Vagina (tissue), 2 donors: ENCODE measurements at places on chromosomes 11 and 22.

- no peak overlapping the region for H3K4me3 ChIP-seq
- H3K27me3 ChIP-seq, result no peaks in the 10 kb centered on the region
- H3K4me1 ChIP-seq, result no peaks in the 10 kb centered on the region
- no peak overlapping the region for H3K27ac ChIP-seq
Measured at GRCh38 chr11:126194121-126194543, 17.3 kb downstream of the RPUSD4 start.

DNA sequence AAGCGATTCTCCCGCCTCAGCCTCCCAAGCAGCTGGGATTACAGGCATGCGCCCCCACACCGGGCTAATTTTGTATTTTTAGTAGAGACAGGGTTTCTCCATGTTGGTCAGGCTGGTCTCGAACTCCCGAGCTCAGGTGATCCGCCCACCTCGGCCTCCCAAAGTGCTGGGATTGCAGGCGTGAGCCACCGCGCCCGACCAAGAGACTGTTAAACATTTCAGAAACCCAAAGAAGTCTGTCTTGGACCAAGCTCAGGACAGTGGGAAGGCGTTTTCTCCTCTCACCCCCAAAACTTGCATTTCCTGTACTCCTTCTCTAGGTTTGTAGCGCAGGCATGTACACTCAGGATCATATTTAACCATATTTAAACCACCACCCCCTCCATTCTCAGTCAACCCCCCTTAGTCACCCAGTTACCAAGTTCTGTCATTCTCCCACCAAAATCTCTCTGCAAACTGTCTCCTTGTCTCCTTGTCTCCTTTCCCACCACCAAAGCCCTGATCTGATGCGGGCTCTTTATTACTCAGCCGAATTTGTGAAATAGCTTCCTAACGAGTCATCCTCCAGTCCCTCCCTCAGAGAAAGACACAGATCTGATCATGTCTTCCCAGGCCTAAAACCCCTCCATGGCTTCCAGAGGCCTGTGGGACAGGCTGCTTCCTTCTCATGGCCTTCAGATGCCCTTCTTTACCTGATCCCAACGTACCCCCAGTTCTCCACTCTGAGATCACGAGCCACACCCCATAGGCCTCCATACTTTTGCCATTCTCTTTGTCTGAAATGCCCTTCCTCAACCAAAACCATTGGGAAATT, 29.0 kb upstream of the CREB3L1 start:
- no peaks in the 10 kb centered on the region for H3K4me1 ChIP-seq
- H3K27ac ChIP-seq, result no peak overlapping the region
- peak; percentile 61 for DNase-seq

GRCh38 chr22:50508897-50509296, 873 bp downstream of the NCAPH2 start:
- H3K36me3 ChIP-seq, result no peaks in the 10 kb centered on the region
- H3K4me1 ChIP-seq, result peaks cover 49% of the 10 kb centered on the region
- no peaks in the 10 kb centered on the region for H3K27me3 ChIP-seq
- DNase-seq, result no peak
- peak overlapping the region; percentile 79 for H3K27ac ChIP-seq

- H3K36me3 ChIP-seq, result no peaks in the 10 kb centered on the region
- no peak overlapping the region for H3K4me3 ChIP-seq
- no peaks in the 10 kb centered on the region for H3K27me3 ChIP-seq
- peaks cover 8% of the 10 kb centered on the region for H3K4me1 ChIP-seq
Measured at GRCh38 chr11:68974421-68975194, 6.2 kb downstream of the MRGPRD start.

DNA sequence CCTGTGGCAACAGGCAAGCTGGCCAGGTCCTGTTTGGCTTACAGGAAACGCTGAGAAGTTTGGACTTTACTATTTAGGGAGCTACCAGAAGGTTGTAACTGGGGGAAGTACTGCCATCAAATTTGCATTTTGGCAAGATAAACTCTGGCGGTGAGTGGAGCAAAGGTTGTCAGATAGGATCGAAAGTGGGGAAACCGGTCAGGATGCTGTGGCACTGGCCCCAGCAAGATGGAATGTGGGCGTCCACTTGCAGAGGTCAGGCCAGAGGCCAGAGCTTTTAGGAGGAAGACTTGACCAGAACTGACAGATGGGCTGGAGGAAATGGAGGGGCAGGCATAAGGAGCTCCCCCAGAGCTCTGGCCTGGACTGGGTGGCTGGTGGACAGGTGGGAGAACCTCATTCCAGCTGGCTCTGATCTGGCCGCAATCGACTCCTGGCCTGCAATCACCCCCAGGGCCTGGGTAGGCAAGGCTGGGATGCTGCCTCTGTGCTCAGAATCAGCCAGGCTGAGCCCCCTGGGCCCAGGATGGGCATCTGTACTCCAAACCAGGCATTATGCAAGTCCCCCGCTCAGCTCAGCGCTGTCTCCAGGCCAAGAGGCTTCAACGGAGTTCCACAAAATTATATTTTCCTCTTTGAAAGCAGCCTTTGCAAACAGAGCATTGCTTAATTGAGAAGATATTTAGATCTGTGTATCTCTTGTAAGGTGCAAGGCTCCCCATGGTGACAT, 178.3 kb upstream of the NECTIN1 start:
- no peak overlapping the region for H3K27ac ChIP-seq
- no peaks in the 10 kb centered on the region for H3K4me1 ChIP-seq
- H3K4me3 ChIP-seq, result no peak overlapping the region
- DNase-seq, result no peak

DNA sequence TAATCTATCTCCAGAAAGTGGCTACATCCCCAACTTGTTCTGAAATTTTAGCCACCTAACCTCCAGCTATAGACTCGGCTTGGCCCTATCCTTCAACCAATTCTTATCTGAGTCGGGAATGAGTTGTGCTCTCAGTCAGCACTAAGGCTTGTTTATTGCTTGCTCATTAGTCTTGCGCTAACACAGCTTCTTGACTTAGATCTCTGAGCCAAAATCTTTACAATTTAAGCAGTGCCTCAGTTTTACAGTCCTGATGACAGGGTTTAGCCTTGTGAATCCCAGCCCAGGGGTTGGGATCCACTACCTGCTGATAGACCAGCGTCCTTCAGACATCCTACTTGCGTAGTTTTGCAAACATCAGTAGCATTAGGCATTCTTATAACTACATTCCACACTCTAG, 144.6 kb downstream of the NOX4 start:
- H3K4me3 ChIP-seq, result no peak overlapping the region
- H3K4me1 ChIP-seq, result peaks cover 4% of the 10 kb centered on the region
- no peak overlapping the region for H3K27ac ChIP-seq
- no peaks in the 10 kb centered on the region for H3K27me3 ChIP-seq
- no peaks in the 10 kb centered on the region for H3K36me3 ChIP-seq
- no peak for DNase-seq

GRCh38 chr11:125952973-125953372, 7.1 kb downstream of the VSIG10L2 start:
- peak; percentile 55 for DNase-seq
- peaks cover 52% of the 10 kb centered on the region for H3K4me1 ChIP-seq
- peak overlapping the region; percentile 1 for H3K4me3 ChIP-seq
- no peaks in the 10 kb centered on the region for H3K27me3 ChIP-seq
- H3K27ac ChIP-seq, result peak overlapping the region; percentile 29

- no peak overlapping the region for H3K4me3 ChIP-seq
- H3K4me1 ChIP-seq, result peaks cover 7% of the 10 kb centered on the region
- H3K36me3 ChIP-seq, result no peaks in the 10 kb centered on the region
- H3K27me3 ChIP-seq, result no peaks in the 10 kb centered on the region
Measured at GRCh38 chr22:40121461-40121860, 56.3 kb upstream of the TNRC6B start.

- no peak overlapping the region for H3K4me3 ChIP-seq
- no peak overlapping the region for H3K27ac ChIP-seq
- no peaks in the 10 kb centered on the region for H3K36me3 ChIP-seq
Measured at GRCh38 chr11:26286472-26287066, 45.4 kb upstream of the ANO3 start.

- no peaks in the 10 kb centered on the region for H3K36me3 ChIP-seq
- H3K4me3 ChIP-seq, result no peak overlapping the region
- no peak overlapping the region for H3K27ac ChIP-seq
- peak; percentile 12 for DNase-seq
- H3K4me1 ChIP-seq, result no peaks in the 10 kb centered on the region
- H3K27me3 ChIP-seq, result no peaks in the 10 kb centered on the region
Measured at GRCh38 chr22:26033071-26033470, 136.2 kb upstream of the SEZ6L start.

DNA sequence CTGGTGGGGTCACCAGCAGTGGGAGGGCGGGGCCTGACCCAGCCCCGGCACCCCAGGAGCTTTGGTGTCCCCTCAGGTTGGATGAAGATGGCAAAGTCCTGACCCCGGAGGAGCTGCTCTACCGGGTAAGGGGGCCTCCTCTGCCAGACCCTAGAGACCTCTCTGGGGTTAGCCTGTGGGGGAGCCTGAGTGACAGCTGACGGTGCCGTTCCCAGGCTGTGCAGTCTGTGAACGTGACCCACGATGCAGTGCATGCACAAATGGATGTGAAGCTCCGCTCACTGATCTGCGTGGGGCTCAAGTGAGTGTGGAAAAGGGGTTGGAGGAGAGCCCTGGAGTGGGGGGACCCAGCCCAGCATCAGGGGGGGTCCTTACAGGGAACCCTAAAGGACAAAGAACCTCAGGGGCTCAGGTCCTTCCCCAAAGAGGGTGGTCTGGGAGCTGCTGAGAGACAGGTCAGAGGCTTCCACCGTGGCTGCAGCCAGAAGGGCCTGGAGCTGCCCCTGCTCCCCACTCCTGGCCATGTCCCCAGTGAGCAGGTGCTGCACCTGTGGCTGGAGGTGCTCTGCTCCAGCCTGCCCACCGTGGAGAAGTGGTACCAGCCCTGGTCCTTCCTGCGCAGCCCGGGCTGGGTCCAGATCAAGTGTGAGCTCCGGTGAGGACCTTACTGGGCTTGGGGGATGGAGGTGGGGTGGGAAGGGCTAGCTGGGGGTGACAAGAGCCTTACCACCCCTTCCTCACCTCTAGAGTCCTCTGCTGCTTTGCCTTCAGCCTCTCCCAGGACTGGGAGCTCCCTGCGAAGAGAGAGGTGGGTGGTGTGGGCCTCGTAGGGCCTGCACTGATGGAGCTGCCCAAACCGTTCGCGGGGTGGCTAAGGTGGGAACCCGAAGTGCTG, 38.6 kb downstream of the SGSM3 start:
- H3K4me1 ChIP-seq, result no peaks in the 10 kb centered on the region
- no peak overlapping the region for H3K27ac ChIP-seq
- no peak overlapping the region for H3K4me3 ChIP-seq
- H3K36me3 ChIP-seq, result peaks cover 4% of the 10 kb centered on the region

- H3K4me3 ChIP-seq, result no peak overlapping the region
- H3K4me1 ChIP-seq, result peaks cover 66% of the 10 kb centered on the region
- H3K27ac ChIP-seq, result peak overlapping the region; percentile 91
- H3K27me3 ChIP-seq, result no peaks in the 10 kb centered on the region
- DNase-seq, result no peak
Measured at GRCh38 chr11:12430351-12430750, 53.0 kb downstream of the PARVA start.

DNA sequence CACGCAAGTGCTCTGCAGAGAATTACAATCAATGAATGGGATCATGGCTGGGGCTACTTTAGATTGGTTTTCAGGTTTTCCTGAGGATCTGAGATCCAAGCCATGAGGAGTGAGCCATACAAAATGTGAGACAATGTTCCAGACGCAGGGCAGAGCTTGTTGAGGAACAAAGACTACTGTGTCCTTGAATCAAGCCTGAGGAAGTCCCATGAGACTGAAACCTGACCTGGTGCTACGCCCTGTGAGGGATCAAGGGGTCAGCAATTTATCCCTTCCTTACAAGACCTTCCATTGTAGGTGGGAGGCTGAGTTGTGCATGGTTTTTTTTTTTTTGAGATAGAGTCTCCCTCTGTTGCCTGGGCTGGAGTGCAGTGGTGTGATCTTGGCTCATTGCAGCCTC, 2.1 kb downstream of the INCENP start:
- no peak overlapping the region for H3K4me3 ChIP-seq
- no peak overlapping the region for H3K27ac ChIP-seq
- no peaks in the 10 kb centered on the region for H3K27me3 ChIP-seq
- H3K4me1 ChIP-seq, result peaks cover 21% of the 10 kb centered on the region
- no peaks in the 10 kb centered on the region for H3K36me3 ChIP-seq

DNA sequence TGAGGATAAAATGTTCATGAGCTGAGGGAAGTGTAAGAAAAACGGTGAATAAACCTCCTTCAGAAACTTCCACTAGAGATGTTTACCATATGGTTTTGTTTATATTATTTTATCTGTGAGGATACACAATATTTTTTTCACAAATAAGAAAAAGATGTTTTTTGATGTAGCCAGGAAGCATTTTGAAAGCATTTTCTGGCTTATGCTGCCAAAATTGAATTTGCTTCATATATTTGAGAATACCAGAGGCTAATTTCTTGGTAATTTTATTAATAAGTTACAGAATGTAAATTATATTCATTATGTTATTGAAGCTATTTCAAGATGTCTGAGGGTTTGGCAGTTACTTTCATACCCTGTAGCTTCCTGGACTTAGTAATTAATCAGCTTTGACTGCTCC, 686.6 kb downstream of the LUZP2 start:
- H3K4me1 ChIP-seq, result no peaks in the 10 kb centered on the region
- H3K4me3 ChIP-seq, result no peak overlapping the region
- no peak overlapping the region for H3K27ac ChIP-seq

GRCh38 chr11:8709002-8709672, 26.5 kb downstream of the RPL27A start:
- peaks cover 44% of the 10 kb centered on the region for H3K4me1 ChIP-seq
- no peak for DNase-seq
- no peak overlapping the region for H3K4me3 ChIP-seq
- H3K27me3 ChIP-seq, result no peaks in the 10 kb centered on the region

- no peak overlapping the region for H3K27ac ChIP-seq
- peaks cover 77% of the 10 kb centered on the region for H3K36me3 ChIP-seq
- DNase-seq, result no peak
- H3K4me3 ChIP-seq, result no peak overlapping the region
- no peaks in the 10 kb centered on the region for H3K4me1 ChIP-seq
Measured at GRCh38 chr11:59643390-59643789, 25.4 kb downstream of the PATL1 start.

- peak; percentile 29 for DNase-seq
- H3K27ac ChIP-seq, result no peak overlapping the region
- no peak overlapping the region for H3K4me3 ChIP-seq
- H3K4me1 ChIP-seq, result no peaks in the 10 kb centered on the region
- H3K36me3 ChIP-seq, result no peaks in the 10 kb centered on the region
Measured at GRCh38 chr11:134583397-134583990, 171.5 kb upstream of the B3GAT1 start.

DNA sequence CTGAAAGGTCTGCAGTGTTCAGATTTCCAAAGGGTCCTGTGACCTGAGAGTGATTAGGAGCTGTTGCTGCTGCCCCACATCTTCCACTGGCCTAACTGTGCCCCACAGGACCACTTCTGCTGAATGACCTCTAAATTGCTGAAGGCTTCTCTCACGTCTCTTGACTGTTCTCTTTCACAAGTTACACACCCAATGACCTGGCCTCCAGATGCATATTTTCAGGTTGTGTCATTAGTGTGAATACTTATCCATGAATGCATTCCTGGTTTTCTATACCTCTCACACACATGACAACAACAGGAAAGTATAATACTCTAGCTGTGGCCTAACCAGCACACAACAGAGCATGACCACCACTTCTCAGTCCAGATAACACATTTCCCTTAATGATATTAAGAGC, 15.4 kb downstream of the PRR14L start:
- H3K4me3 ChIP-seq, result no peak overlapping the region
- no peaks in the 10 kb centered on the region for H3K36me3 ChIP-seq
- DNase-seq, result no peak
- no peaks in the 10 kb centered on the region for H3K27me3 ChIP-seq

- H3K36me3 ChIP-seq, result no peaks in the 10 kb centered on the region
- H3K4me3 ChIP-seq, result no peak overlapping the region
- H3K4me1 ChIP-seq, result peaks cover 10% of the 10 kb centered on the region
- H3K27ac ChIP-seq, result no peak overlapping the region
Measured at GRCh38 chr11:2088284-2088683, 50.9 kb downstream of the IGF2 start.

GRCh38 chr11:10623797-10624761, 55.6 kb upstream of the LYVE1 start:
- no peak for DNase-seq
- H3K36me3 ChIP-seq, result no peaks in the 10 kb centered on the region
- H3K4me1 ChIP-seq, result peaks cover 26% of the 10 kb centered on the region
- H3K27me3 ChIP-seq, result no peaks in the 10 kb centered on the region
